ENCODE measurements at places on chromosomes 1 and 21. TPM values are rescaled to one million over a fixed set of nuclear protein-coding genes. Genes with fewer than 3 reads are reported as not detected.

The KLHDC8A gene
- not detected for total RNA-seq

GRCh38 chr1:67465375-67465774 lies 35.2 kb upstream of the SERBP1 start:
- no peak for DNase-seq

The CD247 gene
- 0.47 TPM for total RNA-seq

The PLA2G4A gene
- 1.9 TPM for total RNA-seq

Measured in heart right ventricle (tissue), 16 donors.